ENCODE measurements at places on chromosomes 5 and 9.

- ATAC-seq: no peak
Measured at GRCh38 chr5:169001394-169001793, 299.5 kb downstream of the SLIT3 start.

- no peak for ATAC-seq
Measured at GRCh38 chr5:135134691-135135381, 100.8 kb upstream of the PITX1 start.

DNA sequence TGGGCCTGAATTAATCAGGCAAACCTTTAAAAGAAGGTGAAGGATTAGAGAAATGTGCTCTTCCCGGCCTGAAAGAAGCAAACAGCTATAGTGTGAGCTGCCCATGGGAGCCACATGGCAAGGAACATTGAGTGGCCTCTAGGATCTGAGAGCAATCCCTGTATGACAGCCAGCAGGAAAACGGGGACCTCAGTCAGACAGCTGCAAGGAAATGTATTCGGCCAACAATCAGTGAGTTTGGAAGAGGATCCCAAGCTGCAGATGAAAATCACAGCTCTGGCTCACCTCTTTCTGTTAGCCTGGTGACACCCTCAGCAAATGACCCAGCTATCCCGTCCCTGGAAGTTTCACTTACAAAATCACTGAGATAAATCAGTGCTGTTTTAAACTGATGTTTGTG lies 309.2 kb downstream of the SH3GL2 start:
- ATAC-seq: no peak

DNA sequence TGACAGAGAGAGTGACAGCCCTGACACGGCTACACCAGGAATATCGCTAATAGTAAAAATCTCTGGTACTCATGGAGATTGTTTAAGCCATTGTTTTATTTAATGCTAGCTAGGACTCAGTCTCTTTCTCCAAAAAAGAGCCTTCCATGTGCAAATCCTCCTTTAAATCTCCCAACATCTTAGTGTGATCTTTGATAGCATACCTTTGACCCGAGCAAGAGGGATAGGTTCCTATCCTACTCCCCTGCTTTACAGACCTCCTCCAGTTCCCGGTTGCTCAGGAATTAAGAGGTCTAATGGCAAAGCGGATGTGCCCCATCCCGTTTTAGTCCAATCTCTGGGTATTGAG lies 663 bp upstream of the FRMD3 start:
- ATAC-seq: no peak

- ATAC-seq: no peak
Measured at GRCh38 chr9:70933321-70933720, 188.1 kb downstream of the TRPM3 start.

- peak; percentile 96 for ATAC-seq
Measured at GRCh38 chr5:151123897-151124751, 33.5 kb downstream of the ANXA6 start.

GRCh38 chr5:179171251-179171815 lies 111.2 kb downstream of the ZNF354C start:
- no peak for ATAC-seq

- no peak for ATAC-seq
Measured at GRCh38 chr5:14313986-14314690, 171.0 kb downstream of the TRIO start.

DNA sequence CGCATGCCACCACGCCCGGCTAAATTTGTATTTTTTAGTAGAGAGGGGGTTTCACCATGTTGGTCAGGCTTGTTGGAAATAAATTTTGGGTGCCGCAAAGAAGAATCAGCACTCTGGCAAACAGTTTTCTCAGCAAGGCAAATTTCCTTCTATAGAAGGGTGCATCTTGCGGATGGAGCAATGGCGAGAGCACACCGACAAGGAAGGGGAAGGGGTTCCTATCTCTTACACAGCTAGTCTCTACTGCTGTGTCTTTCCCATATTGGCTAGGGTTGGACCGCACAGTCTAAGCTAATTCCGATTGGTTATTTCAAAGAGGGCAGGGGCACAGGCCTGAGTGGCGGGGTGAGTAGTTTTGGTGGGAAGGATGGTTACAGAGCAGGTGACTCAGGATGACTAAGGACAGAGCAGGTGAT lies 707 bp downstream of the GTF3C5 start:
- no peak for ATAC-seq

DNA sequence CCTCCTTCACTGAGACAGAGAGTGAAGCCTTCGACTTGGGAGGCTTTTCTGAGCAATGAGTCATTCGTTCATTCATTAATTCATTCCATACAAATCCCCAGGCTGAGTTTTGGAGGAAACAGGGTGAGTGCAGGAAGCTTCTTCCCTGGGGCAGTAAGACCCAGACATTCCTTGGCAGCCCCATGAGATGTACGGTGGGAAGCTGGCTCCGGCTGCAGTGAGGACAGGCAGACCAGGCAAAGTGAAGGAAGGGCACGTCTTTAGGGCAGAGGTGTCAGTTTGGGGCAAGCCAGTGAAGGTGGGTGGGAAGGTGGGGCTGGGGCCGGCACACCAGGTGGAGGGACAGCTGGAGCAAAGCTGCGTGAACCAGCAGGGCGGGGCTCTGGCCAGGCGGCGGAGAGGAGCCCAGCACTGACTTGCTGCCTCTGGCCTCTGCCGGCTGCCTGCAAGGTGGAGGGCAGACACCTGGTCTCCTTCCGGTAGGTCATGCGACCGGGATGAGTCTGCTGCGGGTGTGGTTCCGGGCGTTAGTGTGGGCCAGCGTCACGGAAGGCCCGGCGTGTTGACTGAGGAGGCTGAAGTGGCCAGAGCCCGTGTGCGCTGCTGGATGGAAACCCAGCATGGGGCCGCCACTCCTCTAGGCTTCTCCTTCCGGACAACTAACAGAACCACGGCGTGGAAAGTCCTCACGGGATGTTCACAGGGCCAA lies 16.6 kb downstream of the OLFM1 start:
- no peak for ATAC-seq

DNA sequence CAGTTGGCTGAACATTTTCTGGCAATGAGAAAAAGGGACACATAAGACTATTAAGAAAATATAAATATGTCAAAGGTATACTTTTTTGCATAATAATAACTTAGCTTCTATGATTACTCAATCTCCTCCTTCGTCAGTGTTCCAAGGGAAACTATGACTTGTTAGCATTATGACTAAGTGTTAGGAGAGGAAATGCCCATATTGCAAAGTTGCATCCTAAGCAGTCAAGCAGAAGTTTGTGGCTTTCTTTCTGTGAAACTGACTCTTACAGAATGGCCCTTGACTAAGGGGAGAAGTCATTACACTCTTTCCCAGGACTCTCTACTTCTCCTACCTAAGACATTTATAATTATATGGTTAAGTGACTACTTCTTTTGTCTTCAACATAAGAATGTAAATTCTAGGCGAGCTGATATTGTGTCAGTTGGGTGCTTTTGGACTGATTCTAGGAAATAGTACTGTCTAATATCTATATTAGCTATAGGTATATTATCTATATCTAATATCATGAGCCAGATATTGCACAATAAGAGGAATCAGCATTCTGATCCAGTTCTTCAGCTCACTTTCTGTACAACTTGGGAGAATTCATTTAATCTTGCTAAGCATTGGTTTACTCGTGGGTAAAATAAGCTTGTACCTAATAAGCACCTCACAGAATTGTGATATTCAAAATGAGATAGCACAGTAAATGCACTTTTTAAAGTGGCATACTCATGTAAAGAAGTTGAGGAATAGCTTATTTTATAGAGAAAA lies 16.4 kb upstream of the SPINK6 start:
- ATAC-seq: peak; percentile 34

DNA sequence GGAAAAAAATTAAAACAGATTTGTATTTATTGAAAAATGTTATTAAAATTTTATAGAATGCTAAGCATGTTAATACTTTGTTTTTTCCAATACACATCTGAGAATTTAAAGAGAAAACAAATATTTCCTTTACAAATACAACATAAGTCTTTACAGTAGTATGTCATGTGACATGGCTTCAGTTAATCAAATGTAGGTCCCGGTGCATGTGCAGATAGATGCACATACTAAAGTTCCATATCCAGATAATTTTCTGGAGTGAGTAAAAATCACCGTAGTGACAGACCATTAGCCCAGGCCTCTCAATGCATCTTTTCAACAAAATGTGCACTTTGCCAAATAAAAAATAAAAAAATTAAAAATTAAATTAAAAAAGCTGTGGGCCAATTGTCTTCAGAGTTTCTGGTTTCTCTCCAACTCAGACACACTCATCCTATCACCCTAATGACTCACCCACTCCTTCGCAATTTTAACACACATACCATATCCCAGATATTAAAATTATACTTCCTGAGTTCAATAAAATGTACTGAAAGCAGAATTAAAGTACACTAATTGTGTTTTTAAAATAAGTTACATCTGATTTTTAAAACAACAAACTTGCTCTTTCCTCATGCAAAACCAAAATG lies 508.1 kb downstream of the NR2F1-AS1 start:
- no peak for ATAC-seq

- peak; percentile 60 for ATAC-seq
Measured at GRCh38 chr9:131289301-131290035, at the start of gene PLPP7. PLPP7 (plus strand) TSS chr9:131289723; CDS start chr9:131289998, 275 bp downstream.

DNA sequence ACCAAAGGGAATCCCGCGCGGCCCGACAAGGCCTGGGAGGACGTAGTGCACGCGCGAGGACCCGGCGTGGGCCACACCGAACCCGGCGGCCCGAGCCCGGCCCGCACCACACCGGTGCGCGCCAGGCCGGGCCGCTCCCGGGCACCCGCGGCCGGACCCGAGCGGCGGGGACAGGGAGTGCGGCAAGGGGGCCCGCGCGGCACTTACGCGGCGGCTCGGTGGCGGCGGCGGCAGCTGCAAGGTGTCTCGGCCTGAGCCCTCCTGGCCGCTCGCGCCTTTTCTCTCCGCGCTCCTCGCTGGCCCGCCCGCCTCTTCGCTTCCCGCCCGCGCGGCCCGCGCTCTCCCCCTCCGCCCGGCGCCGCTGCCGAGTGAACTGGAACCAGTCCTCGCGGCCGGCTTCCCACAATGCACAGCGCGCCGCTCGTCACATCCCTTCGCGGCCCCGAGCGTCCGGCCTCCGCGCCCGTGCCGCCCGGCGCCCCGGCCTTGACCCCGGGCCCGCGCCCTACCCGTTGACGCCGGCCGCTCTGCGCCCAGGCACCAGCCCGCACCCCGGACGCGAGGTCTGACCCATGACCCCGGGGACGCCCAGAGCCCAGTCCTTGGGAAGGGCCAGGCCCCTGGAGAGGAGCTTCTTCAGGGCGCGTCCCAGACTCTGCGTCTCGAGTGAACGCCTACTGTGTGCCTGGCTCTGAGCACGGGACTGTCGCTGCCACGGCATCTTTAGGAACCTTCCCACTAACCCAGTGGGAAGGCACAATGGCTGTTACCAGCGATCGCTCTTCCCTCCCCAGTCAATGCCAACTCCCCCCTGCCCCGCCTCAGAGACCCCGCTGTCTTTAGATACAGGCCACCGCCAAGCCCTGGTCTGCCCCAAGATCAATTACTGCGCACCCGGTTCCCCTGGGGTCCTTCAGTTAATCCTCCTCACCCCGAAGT lies at the start of gene MACROH2A1:
MACROH2A1 (minus strand) TSS at position 377 of the 939 bp plus-strand sequence. CDS start 10,138 bp downstream, outside the sequence.
- peak; percentile 96 for ATAC-seq

DNA sequence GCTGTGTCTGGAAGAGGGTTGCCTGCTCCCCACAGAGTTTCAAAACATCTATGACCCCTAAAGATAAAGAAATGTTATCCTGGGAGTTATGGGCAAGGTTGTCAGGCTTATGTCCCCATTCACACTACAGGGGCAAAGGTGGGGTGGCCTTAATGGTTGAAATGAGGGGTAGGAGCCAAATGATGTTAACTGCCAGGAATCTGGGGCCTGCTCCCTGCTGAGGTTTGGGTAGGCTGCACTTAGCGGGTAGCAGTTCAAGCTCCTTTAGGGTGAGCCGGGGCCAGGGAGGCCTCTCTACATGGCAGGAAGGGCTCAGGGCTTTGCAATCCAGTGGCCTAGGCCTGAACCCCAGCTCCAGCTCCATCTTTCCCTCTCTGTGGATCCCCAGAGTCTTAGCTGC lies 3.0 kb downstream of the FGF18 start:
- no peak for ATAC-seq

- no peak for ATAC-seq
Measured at GRCh38 chr5:57986761-57987341, 473.0 kb downstream of the PLK2 start.

GRCh38 chr9:35847792-35848572 lies 19.0 kb downstream of the TMEM8B start:
- peak; percentile 96 for ATAC-seq

- ATAC-seq: peak; percentile 5
Measured at GRCh38 chr5:107555425-107556090, 115.2 kb downstream of the EFNA5 start.

GRCh38 chr5:38866362-38867031 lies 20.7 kb downstream of the OSMR start:
- ATAC-seq: no peak

GRCh38 chr5:80864706-80865435 lies 95.3 kb upstream of the RASGRF2 start:
- no peak for ATAC-seq

- peak; percentile 64 for ATAC-seq
Measured at GRCh38 chr5:119583684-119584083, 45.7 kb upstream of the FAM170A start.

GRCh38 chr9:78236551-78236910 lies 656 bp downstream of the CEP78 start:
- no peak for ATAC-seq

DNA sequence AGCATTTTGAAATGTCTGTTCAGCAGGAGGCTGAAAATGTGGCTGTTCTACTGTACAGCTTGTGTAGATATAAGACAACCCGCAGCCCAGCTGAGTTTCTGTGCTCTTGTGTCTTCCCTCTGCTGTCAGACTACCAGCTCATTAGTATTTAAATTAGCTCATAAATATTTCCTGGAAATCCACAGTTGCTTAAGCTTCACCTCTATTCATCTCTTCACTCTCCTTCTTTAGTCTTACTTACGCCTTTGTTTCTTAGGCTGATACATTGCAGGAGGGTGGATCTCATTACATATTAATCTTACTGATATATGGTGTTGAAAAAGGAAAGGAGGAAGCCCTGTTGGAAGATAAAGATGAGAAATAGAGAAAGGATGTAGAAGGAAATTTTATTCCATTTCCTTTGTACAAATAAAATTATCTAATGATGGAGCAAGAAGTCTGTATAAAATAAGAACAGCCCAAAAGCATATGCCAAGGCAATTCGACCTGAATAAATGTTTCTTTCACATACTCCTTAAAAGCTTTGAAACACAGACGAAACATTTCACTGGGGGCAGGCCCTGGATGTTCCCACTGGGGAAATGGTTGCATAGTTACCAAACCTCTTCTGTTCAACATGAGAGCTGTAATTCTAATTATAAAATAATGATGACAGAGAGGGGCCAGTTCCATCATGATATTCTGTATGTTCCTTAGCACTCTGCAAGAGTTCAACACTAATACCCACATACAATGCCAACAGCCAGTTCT lies 111.8 kb upstream of the APC start:
- ATAC-seq: no peak

DNA sequence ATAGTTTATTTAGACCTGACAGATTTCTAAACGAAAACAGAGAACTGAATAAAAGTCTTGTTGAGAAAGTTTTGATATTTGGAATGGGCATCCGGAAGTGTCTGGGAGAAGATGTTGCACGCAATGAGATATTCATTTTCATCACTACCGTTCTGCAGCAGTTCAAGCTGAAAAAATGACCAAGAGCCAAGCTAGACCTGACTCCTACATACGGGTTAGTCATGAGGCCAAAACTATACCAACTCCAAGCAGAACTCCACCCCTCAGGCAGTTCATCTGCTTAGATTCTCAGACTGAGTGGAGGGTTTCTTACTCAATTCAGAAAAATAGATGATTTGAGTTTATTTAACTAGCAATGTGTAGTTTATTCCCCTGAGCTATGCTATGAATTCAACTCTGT lies 95.4 kb upstream of the ANXA1 start:
- ATAC-seq: no peak

- ATAC-seq: no peak
Measured at GRCh38 chr9:120891245-120891883, 14.4 kb upstream of the PHF19 start.

GRCh38 chr5:10288592-10289219 lies 19.0 kb downstream of the CMBL start:
- ATAC-seq: peak; percentile 58

Data from stimulated activated memory B cell treated with anti-CD40 and anti-IgM and Interleukin-4, amounts not matched to agents 10 μg/mL and 1 μg/mL and 100 μg/mL, for 72 hours (primary cell).